ENCODE measurements at places on chromosomes 2 and 18.

- DNase-seq, result no peak
Measured at GRCh38 chr2:156116113-156116512, 216.4 kb downstream of the NR4A2 start.

DNA sequence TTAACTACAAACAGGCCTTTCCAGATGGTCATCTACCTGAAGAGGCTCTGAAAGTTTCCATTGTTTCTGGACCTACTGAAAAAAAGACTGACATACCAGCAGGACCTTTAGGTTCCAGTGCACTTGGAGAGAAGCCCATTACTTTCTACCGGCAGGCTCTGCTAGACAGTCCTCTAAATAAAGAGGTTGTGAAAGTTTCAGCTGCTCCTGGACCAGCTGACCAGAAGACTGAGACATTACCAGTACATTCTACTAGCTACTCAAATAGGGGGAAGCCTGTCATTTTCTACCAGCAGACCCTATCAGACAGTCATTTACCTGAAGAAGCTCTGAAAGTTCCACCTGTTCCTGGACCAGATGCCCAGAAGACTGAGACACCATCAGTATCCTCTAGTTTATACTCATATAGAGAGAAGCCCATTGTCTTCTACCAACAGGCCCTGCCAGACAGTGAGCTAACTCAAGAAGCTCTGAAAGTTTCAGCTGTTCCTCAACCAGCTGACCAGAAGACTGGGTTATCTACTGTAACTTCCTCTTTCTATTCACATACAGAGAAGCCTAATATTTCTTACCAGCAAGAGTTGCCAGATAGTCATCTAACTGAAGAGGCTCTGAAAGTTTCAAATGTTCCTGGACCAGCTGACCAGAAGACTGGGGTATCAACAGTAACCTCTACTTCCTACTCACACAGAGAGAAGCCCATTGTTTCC, 65.8 kb downstream of the ALMS1 start:
- no peak for DNase-seq

GRCh38 chr2:99348173-99348572, 11.0 kb downstream of the EIF5B start:
- DNase-seq, result no peak

DNA sequence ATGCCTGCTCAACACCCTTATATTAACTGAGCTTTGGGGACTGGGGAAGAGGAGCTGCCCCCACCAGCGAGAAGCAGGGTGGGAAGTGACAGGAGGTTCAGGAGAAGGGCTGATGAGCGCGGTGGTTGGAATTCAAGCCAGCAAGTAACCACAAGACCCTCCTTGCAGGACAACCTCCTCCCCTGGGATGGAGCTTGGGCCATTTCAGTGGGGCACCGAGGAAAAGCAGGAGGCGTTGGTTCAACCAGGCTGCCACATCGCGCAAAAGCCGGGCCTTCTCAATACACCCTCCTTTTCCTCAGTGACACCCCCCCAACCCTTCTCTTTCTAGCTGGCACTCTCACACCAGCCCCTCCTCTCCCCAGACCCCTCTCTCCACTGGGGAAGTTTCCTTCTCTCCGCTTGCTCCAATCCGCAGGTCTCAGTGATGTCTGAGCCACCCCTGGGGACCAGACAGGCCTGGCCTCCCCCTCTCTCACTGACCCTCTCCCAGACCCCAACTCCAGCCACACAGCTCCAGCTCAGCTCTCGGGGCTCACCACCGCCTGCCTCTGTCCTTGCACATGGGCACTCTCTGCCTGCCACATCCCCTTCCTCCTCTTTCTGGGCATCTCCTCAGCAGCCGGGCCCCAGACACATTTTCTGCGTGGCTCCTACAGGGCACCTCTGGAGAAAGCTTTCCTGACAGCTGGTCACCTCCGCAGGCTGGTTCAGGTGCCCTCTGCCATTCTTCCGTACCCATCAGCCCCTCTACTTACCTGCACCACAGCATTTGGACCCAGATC, 44.5 kb downstream of the KCNF1 start:
- no peak for DNase-seq

DNA sequence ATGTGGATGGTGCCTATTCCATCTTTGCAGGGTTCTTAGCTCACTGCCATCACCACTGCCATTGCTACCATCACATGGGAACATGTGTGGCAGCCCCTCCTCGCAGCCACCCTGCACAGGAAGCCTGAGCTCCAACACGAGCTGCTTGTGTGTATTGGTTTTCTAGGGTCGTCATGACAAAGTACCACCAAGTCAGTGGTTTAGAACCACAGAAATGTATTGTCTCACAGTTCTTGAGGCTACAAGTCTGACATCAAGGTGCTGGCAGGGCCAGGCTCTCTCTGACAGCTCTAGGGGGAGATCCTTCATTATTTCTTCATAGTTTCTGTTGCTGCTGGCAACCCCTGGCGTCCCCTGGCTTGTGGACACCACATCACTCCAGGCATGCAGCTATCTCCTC, 10.3 kb upstream of the IL1R2 start:
- no peak for DNase-seq

GRCh38 chr2:241762933-241763369, 13.7 kb upstream of the GAL3ST2 start:
- DNase-seq, result no peak

GRCh38 chr2:186339716-186340115, 146.3 kb upstream of the ZC3H15 start:
- DNase-seq, result peak; percentile 9

- no peak for DNase-seq
Measured at GRCh38 chr18:47793609-47794008, 136.8 kb downstream of the SMAD2 start.

- no peak for DNase-seq
Measured at GRCh38 chr2:186303091-186303490, 183.0 kb upstream of the ZC3H15 start.

All from fibroblast of skin of left quadriceps (primary cell).